ENCODE measurements at places on chromosomes 2 and 18.

DNA sequence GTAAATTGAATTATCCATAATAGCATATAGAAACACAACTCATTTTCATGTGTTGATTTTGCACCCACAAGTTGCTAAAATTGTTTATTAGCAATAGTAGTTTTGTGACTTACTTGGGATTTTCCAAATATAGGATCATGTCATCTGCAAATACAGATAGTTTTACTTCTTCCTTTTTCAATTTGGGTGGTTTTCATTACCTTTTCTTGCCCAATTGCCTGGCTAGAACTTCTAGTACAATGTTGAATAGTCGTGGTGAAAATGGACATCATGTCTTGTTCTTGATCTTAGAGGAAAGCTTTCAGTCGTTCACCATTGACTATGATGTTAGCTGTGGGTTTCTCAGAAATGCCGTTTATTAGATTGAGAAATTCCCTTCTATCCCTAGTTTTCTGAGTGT lies 60.2 kb upstream of the TCF7L1 start:
- no peak for DNase-seq

DNA sequence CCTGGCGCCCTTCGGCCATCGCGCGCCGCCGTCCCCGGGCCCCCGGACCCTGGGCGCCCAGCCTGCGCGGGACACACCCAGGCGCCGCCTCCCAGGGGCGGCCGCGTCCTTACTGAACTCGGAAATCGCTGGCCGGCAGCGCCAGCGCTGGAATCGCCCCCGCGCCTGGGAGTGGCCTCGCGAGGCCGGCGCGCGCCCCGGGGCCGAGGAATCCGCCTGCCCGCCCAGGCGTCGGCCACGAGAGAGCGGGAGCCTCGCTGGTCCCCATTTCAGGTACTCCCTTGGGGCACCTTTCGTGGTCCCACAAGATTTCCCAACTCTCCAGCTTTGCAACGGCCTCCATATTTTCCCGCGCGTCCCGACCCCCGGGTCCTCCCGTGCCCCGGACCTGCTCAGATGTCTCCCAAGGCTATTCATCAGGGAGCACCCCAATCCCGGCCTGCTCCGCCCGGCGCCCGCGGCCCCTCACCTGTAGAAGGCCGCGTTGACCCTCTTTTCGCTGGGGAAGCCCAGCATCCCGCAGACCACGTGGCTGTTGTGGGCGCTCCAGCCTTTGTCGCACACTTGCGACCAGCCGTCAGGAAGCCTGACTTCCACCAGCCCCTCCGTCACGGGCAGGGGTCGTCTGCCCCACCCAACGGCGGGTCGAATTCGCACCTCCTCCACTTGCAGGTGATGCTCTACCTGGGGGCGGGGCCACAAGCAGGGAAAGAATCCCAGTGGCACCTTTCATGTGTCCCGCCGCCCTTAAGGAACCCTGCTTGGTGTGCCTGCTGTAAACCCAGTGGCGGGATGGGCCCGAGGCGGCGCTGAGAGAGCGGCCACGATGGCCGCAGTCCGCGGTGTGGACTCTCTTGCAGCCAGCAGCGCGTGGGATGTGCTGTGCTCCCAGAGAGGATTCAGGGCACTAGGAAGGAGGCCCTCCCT lies 4.6 kb downstream of the LOXL3 start:
- peak; percentile 49 for DNase-seq

DNA sequence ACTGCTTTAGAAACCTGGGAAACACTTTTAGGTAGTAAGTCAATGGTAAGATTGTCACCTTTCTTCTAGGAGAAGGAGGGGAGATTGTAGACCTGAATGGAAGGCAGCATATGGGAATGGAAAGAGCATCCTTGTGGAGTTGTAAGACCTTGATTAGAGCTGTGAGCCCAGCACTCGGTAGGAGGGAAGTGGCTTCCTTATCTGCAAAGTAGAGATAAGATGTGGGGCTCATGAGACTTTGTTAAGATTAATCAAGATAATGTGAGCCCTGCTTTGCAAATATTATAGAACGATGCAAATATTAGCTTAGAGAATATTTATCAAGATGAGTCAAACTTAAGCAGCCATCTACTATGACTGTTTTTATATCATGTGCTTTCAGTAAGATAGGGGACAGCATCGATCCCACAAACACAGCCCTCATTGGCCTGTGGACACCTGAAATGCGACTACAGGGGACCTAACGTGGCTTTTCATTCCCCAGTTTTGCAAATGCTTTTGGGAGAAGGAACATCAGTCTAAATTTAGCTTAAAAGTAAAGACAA lies 243.7 kb downstream of the LTBP1 start:
- no peak for DNase-seq

GRCh38 chr18:13035249-13035914 lies 44.2 kb downstream of the CEP192 start:
- DNase-seq, result no peak

GRCh38 chr2:25618676-25619075 lies 54.7 kb downstream of the DTNB start:
- DNase-seq, result no peak

DNA sequence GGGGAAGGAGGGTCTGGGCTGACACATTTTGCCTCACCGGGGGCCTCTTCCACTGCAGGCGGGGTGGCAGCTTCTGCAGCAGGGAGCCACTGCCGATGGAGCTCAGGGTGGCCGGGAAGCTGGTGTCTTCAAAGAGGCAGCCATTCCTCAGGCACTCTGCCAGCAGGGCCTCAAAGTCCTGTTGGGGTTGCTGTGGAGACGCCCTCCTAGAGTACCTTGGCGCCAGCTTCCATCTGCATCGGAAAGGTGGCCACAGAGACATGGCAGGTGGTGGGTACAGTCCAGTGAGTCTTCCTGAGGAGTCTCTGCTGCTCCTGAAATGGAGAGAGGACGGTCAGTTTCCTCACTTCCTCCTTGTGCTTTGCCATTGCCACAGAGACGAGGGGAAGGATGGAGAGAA lies 12.1 kb downstream of the CAPN14 start:
- DNase-seq, result no peak

DNA sequence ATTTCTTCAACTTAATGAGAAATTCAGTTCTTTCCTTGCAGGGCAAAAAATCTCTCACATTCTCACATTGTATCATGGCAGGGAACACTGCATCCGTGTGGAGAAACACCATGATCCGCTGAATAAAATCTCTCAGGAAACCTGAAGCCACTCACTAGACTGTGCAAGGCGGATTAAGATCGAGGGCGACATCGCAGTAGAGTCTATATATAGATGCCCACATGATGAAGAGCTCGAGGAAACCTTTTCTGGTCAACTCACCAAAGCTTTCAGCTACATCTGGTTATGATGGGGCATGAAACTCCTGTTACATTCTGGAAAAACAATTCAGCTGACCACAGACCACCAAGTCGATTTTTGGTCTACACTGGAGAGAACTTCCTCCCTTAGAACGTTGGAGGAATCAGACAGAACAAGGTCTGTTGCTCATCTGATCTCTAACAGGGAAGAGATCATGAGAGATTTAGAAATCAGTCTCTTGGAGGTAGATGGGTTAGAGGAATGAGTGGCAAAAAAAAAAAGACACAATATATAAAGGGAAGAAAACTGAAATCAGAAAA lies 162.9 kb upstream of the ZNF516 start:
- no peak for DNase-seq

DNA sequence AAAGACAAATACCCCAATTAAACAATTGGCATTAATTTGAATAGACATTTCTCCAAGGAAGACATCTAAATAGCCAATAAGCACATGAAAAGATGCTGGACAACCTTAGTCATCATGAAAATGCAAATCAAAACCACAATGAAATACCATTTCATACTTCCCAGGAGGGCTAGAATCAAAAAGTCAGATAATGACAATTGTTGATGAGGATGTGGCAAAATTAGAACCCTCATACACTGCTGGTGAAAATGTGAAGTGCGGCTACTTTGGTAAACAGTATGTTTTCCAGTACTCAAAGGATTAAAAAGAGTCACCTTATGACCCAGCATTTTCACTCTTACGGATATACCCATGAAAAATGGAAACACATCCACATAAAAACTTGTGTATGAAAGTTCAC lies 91.6 kb downstream of the FIGN start:
- DNase-seq, result no peak

DNA sequence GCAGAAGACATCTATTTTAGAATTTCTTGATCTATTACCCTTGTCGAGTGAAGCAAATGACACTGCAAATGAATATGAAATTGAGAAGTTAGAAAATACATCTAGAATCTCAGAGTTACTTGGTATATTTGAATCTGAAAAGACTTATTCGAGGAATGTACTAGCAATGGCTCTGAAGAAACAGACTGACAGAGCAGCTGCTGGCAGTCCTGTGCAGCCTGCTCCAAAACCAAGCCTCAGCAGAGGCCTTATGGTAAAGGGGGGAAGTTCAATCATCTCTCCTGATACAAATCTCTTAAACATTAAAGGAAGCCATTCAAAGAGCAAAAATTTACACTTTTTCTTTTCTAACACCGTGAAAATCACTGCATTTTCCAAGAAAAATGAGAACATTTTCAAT lies 370.4 kb downstream of the XIRP2 start:
- no peak for DNase-seq

GRCh38 chr2:239579524-239580198 lies 178.8 kb upstream of the HDAC4 start:
- no peak for DNase-seq

DNA sequence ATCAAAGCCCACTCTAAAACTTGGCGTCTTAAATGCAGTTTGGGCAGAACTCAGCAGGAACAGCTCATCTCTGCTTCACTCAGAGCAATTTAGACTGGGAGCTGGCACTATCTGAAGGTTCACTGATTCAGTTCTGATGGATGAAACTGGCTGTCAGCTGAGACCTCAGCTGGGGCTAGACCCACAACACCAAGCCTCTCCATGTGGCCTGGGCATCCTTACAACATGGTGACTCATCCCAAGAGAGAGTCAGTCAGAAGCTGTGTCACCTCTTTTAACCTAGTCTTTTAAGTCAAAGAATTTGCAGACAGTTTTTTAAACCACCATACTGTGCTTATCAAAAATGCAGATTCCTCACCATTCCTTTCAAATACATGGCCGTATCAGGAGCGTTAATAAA lies 62.6 kb upstream of the ZNF397 start:
- no peak for DNase-seq

DNA sequence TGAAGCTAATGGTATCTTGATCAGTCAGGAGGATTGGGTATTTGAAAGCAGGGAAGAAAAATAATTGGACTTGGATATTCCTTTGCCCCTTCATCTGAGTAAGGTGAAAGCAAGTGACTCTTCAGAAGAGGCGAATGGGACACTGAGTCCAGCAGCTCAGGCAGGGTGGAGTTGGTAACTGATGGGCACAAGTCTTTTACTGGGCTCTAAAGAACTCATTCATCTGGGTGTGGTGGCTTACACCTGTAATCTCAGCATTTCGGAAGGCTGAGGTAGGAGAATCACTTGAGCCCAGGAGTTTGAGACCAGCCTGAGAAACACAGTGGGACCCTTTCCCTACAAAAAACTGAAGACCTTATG lies 11.2 kb downstream of the CFLAR start:
- DNase-seq, result no peak

- no peak for DNase-seq
Observed at GRCh38 chr2:28325567-28326468, 66.8 kb upstream of the FOSL2 start.

- DNase-seq, result no peak
Observed at GRCh38 chr18:29174891-29175290, 998.0 kb upstream of the CDH2 start.

DNA sequence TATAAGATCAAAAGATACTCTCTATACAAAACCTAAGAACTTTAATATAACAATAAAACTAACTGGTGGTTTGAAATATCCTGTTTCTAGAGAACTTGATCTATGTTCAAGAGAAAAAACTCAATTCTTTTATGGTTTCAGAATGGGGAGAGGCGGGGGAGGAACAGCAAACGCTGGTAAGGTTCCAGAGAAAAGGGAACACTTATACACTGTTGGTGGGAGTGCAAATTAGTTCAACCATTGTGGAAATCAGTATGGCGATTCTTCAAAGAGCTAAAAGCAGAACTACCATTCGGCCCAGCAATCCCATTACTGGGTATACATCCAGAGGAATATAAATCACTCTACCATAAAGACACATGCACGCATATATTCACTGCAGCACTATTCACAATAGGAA lies 17.2 kb downstream of the FAM98A start:
- no peak for DNase-seq

- no peak for DNase-seq
Observed at GRCh38 chr2:222315443-222316121, 16.8 kb upstream of the PAX3 start.

DNA sequence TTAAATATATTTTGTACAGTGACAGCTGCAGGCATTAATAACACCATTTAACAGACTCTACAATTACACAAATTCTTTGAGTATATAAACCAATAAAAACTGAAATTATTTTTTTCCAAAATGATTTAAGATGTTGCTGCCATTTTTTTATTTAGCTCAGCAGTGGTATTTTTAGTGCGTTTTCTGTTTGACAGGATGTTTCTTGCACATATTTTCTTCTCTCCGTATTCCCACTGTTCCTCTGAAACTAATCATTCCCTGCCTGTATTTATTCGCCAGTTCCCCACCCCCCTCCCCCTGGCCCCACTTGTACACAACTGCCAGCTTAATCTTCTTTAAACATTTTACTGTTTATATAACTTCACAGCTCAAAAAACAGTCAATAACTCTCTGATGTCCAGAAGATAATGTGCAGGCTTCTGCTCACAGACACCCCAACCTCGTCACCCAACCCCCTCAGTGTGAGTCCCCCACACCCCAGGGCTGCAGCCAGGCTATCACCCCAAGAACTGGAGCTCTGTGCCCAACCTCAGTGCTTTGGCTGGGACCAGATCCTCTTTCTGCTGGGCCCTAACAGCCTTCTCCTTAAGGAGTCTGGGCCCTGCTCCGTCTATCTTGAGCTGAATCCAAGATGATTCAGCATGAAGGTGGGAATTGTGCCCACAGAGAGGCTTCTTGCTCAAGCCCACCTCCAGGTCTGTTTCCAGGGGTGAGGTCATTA lies 41.6 kb upstream of the MAP4K4 start:
- no peak for DNase-seq

DNA sequence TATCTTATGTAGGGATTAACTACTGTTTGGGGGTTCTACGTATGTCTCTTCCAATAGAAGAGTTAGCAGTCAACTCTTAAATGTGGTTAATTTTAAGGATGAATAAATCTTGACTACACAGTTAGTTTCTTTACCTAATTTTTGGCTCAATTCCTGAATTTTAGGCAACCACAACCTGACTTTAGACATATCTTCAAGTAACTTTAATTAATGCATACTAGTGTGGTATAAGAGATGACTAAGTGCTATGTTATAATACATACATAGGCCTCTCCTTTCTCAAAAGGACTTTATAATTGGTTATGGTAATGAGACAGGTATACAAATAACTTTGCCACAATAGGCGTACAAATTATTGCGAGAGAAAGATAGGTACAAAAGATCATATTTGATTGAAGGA lies 312.0 kb downstream of the IRS1 start:
- no peak for DNase-seq
